Stimulated activated CD4-positive, alpha-beta T cell treated with anti-CD3 and anti-CD28 coated beads, Interleukin-12 subunit alpha, Interleukin-12 subunit beta, amount 100 ng/mL, for 24 hours (primary cell): ENCODE measurements at places on chromosomes 4 and X.

- no peak for DNase-seq
Measured at GRCh38 chrX:136967966-136968365, 65.8 kb downstream of the GPR101 start.

GRCh38 chrX:110734894-110735541 is 60.6 kb downstream of the CHRDL1 start:
- no peak for DNase-seq

DNA sequence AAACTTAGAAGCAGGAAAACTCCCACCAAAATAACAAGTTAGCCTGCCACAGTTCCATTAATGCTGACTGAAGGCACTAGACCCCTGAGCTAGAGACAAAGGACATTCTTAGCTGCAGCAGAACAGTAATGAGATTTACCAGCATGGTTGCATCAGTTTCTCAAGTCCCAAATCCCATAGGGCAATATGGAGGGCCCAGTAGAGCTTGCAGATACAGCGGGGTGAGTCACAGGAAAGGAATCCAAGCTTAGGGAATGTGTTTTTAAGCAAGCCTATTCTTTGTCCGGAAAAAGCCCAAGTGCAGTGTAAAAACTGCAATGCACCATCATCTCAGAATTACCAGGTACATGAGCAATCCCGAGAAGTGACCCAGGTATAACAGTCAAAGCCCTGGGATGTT is 51.3 kb upstream of the EXOC1L start:
- no peak for DNase-seq

DNA sequence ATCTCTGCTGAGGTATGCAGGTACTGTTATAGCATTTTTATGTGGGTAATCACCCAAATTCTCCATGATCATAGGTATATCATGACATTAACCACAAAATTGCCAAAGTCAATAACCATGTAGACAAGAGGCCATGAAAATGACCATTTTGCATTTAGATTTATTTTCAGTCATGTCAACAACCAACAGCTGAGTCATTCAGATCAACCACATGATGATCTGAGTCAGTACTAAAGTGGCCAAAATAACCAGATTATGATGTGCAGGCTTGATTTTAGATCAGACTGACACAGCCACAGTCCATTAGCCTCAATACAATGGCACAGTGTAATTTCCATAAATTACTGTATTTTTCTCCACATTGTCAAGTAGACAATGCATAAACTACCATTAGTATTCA is 240.5 kb downstream of the GRIA3 start:
- no peak for DNase-seq

GRCh38 chr4:5185551-5185950 is 134.3 kb downstream of the STK32B start:
- DNase-seq, result no peak

DNA sequence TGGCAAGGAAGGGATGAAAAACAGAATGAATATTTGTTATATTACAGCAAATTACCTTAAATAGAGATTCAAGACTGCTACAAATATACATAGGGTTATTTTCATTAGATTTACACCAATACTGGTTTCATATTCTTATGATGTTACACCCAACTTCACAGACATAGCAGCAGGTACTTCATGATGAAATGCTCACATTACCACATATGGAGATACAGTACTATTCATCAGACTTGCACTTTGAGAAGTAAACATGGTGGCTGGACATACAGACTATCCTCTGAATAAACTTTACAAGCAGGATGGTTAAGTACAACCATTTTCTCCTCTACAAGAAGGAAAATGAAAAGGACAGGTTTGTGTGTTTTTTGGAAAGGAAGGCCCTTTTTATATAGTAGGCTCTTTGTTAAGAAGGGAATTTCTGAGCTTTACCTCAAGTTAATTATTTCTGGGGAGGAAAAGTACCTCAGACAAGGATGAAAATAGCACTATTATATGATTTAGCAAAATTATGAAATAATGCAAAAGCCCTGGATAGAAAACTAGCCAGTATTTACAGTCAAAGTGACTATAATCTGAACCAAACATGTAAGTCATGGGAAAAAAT is 12.0 kb upstream of the FAM120C start:
- DNase-seq, result no peak

- no peak for DNase-seq
Measured at GRCh38 chr4:128810331-128810870, 901 bp downstream of the JADE1 start.

DNA sequence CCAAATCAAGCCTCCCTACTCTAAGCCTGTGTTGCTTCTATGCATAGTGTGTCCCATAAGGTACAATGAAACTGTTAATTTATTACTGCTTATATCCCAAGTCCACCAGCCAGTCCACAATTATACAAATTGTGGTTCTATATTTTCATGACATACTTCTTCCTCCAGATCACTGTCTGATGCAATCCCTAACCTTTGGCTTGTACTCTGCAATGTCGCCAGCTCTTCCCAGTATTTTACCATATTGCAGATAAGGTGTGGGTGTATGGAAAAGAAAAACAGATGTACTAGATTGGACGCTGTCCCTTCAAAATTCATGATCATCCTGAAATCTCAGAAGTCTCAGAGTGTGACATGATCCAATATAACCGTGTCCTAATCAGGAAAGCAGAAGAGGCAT is 286.2 kb downstream of the GASK1B start:
- no peak for DNase-seq

- DNase-seq, result no peak
Measured at GRCh38 chr4:174575436-174575835, 53.1 kb upstream of the HPGD start.

GRCh38 chrX:44085209-44085608 is 112.0 kb upstream of the NDP start:
- DNase-seq, result no peak

- DNase-seq, result no peak
Measured at GRCh38 chr4:185774131-185774653, 37.8 kb downstream of the SORBS2 start.

- DNase-seq, result no peak
Measured at GRCh38 chr4:174334628-174335027, 50.9 kb downstream of the CEP44 start.

DNA sequence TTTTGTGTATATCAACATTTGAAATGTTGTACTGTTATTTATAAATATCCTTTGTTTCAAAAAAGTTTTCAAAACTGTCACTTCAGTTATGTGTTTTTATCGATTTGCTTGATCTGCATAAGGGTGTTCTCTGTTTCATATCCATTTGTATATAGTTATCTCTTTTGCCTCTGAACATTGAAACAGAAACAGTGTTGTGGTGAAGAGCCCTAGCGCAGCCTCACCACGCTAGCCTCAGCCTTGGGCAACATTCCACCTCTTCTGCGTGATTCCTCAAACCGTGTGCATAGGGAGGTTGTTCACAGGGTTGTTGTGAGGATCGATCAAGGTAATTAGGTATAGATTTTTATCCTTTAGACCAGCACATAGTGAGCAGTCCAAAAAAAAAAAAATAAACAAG is 287.0 kb upstream of the GALNT7 start:
- DNase-seq, result no peak

GRCh38 chrX:56812515-56813105 is 83.6 kb downstream of the NBDY start:
- peak; percentile 7 for DNase-seq

- no peak for DNase-seq
Measured at GRCh38 chr4:39433878-39434492, 24.7 kb downstream of the RPL9 start.

GRCh38 chr4:154720123-154720522 is 23.7 kb upstream of the LRAT start:
- no peak for DNase-seq

GRCh38 chrX:131747173-131747572 is 203.3 kb downstream of the OR13H1 start:
- no peak for DNase-seq

- no peak for DNase-seq
Measured at GRCh38 chr4:138259824-138260223, 17.7 kb upstream of the SLC7A11 start.

DNA sequence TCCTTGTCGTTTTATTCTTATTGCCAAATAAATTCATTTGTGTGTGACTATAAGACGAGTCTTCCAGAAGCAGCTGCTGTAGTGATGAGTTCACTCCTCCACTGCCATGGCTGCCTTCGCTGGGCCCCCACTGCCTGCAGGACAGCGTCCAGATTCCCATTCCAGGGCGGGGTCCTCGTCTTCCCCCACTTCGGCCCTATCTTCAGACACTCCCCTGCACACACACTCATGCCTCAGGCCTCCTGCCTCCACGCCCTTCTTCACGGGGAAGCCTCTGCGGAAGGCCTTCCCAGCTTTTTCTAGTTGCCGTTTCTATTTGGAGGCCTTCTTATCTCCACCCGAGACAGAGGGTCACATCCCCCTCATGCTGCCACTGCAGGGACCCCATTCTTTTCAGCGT is 80.4 kb downstream of the SHROOM2 start:
- DNase-seq, result no peak
